ENCODE measurements at places on chromosomes 1 and 21.
A peak's percentile ranks its signal among the peaks of the same experiment; 100 is the strongest.

DNA sequence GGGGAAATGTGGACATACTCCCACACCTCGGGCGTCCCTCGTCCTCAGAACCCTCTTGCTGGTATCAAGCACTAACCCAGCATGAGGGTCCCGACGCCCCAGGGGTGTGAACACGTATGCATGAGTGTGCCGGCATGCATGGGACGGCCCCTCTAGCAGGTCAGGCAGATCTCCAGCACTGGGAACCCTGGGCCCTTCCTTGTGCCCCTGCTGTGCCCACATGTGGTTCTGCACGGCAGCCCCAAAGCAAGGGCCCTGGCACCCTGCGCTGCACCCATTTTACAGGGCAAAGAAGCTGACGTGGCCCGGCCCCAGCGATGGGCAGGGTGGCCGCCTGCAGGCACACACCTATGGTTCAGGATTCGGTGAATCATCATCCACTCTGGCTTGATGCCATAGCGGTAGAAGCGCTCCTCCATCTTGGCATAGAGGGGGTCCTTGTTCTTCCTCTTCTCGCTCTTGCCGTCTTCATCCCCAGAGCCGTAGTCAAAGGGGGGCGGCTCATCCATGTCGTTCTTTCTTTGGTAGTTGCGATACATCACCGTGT lies 34.2 kb downstream of the CHD5 start:
- DNase-seq = no peak

DNA sequence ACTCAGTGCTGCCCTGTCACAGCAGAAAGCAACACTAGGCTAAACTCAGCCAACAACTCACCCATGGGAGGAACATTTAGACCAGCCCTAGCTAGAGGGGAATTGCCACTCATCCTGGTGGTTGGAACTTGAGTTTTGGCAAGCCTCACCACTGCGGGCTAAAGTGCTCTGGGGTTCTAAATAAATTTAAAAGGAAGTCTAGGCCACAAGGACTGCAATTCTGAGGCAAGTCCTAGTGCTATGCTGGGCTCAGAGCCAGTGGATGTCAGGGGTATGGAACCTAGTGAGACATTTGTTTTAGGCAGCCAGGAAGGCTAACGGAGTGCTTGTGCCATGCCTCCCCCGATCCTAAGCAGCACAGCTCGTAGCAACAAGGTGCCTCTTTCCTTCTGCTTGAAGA lies 78.0 kb downstream of the RGS13 start:
- no peak for DNase-seq

DNA sequence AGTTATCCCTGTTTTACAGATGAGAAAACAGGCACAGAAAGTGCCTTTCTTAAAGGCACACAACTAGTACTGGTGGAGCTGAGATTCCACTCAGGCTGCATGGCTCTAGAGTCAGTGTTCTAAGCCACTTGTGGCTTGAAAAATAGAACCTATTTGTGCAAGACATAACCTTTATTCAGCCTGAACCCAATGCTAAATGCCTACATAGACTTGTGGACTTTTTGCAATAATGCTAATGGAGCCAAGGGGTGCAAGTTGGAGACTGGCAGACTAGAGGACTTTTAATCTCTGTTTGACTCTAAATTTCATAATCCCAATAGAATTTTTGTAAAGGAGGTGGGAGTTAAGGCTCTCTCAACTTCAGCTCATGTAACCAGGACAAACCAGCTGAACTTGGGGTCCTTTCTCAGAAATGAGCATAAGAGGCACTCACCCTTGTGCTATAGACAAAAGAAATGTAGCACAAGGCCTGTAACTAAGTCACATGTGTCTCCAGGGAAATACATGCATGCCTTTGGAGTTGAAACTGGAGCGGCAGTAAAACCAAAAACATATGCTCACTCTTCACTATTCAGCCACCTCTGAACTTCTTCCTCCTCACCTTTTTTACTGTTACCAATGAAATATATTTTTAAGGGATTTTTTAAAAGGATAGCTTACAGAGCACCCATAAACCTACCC lies 43.0 kb upstream of the AK4 start:
- no peak for DNase-seq

- no peak for DNase-seq
These were observed 36.4 kb downstream of the CHML start for GRCh38 chr1:241603731-241604245.

- DNase-seq = no peak
These were observed 75.4 kb downstream of the NRIP1 start for GRCh38 chr21:14989359-14989758.

DNA sequence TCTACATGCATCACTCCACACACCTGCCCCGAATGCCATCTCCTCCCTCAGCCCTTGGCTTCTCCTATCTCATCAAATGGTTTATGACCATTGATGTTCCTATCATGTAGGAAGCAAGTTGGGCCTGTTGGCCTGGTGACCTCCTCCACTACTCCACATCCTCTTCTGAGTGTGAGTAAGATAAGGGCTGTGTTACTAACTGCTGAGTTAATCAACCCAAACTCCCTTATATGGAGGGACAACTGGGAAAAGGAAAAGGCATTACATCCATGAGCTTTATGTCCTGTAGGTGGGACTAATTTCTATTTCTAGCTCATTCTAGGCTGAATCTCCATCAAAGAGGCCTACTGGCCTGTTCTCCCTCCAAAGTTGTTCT lies 57.6 kb downstream of the WLS start:
- peak; percentile 62 for DNase-seq

GRCh38 chr1:64663668-64664067 lies 81.2 kb upstream of the RAVER2 start:
- no peak for DNase-seq

DNA sequence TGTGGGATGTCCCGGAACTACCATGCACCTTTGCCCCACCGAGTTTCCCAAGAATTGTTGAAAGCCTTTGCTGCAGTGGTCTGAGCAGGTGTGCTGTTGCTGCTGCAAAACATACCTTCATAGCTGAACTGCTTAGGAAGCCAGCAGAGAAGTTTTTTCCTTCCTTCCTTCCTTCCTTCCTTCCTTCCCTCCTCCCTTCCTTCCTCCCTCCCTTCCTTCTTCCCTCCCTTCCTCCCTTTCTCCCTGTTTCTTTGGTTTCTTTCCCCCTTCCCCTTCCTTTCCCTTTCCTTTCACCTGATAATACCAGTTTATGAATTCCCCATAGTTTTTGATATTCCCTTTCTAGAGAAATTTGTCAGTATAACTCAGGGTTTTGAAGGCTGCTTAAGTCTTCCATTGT lies 10.8 kb upstream of the SH3D21 start:
- DNase-seq = no peak

DNA sequence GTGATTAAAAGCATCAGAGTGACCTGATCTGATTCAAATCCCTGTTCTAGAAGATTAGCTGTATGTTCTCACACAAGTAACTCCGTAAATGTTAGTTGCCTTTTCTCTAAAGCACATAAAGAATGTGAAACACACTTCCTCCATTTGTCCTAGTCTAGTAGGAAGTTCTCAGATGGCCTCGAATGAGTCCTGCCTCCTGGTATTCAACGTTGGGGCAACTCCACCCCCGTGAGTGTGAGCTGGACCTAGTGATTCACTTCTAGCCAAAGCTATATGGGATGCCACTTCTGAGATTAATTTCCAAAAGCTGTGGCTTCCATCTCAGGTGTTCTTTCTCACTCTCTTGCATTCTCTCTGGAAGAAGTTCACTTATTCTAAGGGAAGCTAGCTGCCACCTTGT lies 267.6 kb downstream of the GPATCH2 start:
- peak; percentile 5 for DNase-seq

DNA sequence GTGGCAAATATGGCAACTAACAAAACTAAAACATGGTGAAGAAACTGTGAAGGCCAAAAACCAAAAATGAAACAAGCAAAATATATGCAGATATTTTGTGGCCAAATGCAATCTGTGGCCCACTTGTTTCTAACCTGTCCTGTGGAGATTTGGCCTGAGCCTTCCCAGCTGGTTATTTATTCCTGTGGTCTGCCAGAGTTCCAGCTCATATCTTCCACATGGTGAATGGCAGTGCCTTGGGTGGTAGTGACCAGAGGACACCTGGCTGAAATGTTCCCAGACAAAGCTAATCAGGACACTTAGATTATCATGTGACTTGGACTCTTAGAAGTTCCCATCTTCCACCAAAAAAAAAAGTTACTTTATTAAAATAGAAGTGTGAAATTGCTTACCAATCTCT lies 39.7 kb downstream of the RNASEL start:
- no peak for DNase-seq

- no peak for DNase-seq
These were observed 59.6 kb downstream of the RGS21 start for GRCh38 chr1:192376374-192376773.

DNA sequence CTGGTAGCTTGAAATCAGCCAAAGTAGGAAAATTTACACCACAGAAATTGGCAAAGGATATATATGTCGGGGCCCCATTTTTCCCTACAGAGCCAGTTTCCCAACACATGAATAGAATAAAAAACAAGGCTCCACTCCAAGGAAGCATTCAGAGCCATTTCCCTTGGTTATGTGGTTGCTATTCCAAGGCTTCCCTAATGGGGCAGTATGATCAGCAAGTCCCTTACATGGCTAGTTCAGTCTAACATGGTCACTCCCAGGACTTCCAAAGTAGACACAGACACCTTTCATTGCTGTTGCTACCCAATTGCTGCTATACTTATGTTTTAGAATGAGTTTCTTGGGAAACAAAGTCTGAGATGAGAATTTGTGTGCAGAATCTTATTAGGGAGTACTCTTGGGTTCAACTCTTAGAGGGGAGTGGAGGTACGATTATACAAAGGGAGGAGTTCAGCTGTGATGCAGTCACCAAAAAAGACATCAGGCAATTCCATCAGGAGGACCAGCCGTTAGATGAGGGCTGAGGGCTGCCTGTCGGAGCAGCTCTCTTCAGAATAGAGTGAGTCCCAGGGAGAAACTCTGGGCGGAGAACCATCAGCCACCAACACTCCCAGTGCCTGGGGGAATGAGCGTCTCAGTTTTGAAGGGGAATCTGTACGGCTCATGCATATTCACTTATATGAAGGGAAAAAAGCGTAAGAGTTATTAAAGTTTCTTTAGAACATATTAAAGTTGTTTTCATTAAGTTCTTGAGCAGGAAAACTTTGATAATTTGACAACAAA lies 92.9 kb downstream of the C21orf91 start:
- DNase-seq = no peak

DNA sequence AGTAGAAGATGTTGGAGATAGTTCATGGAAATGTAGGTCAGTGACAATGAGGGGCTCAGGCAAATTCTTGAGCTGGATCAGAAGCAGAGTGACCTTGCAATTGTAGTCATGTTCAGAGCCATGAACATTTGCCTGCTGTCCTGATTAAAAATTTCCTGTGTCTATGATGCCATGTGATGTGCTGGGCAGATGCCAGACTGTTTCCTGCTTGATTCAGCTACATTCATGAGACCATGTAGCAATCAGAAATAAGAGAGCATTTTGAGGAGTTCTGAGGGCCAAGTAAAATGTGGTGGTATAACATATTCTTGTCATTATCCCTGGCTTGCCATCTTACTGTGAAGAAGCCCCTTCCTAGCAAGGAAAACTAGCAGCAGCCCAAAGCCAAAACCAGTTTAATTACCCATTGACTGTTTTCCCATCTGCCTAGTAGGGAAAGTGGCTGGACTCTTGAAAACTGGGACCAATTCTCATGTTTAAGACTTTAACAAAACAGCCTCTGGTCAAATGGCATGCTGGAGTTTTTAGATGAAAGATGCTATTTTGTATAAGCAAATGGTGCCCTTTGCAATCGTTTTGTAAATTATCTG lies 118.3 kb downstream of the NOS1AP start:
- no peak for DNase-seq

DNA sequence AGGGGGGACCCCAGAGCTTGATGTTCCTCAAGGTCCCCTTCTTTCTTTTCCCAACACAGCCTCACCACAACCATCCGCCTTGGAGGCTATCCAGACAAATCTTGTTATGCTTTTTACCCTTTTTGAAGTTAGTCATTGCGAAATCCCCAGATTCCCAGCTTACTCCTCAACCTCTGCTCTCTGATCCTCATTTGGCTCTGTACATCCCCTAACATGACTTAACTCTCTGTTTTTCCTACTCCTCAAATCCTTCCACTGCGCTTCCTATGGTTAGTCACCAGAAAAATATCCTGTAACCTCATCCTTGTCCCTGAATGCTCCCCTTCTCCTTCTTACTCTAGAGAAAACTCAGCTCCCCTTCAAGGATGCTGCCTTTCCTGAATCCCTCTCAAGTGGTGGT lies 189.1 kb upstream of the POU3F1 start:
- DNase-seq = peak; percentile 50

DNA sequence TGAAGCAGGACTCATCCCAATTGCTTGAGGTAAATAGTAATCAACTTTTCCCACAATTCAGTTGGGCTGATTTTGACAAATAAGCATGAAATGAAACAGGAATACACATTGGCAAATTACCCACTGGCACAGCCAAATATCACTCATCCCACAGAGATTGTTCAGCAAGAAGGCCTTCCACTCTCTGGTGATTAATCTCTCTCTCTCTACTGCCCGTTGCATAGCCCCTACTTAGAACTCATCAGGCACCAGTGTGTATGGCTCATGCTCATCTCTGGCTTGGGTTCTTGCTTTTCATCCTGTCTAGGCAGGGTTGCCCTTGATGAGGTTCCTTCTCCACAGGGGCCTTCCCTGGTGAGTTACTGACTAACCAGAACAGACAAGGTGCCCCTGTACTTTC lies 1.1 kb downstream of the BSDC1 start:
- DNase-seq = no peak

GRCh38 chr1:41357451-41358101 lies 3.7 kb upstream of the FOXO6 start:
- no peak for DNase-seq

GRCh38 chr1:186231861-186232436 lies 143.1 kb downstream of the TPR start:
- DNase-seq = no peak

DNA sequence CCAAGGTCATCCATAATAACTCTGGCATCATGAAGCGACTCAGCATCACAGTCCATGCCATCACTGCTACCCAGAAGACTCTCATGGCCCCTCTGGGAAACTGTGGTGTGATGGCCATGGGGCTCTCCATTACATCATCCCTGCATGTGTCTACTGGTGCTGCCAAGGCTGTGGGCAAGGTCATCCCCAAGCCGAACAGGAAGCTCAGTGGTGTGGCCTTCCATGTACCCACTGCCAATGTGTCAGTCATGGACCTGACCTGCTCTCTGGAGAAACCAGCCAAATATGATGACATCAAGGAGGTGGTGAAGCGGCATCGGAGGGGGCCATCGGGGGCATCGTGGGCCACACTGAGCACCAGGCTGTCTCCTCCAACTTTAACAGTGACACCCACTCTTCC lies 65.1 kb upstream of the ARHGAP29 start:
- no peak for DNase-seq

- DNase-seq = no peak
These were observed at the start of gene KRTAP13-2 for GRCh38 chr21:30372139-30372770. KRTAP13-2 (minus strand) TSS chr21:30372271; CDS start chr21:30372213, 58 bp downstream.

DNA sequence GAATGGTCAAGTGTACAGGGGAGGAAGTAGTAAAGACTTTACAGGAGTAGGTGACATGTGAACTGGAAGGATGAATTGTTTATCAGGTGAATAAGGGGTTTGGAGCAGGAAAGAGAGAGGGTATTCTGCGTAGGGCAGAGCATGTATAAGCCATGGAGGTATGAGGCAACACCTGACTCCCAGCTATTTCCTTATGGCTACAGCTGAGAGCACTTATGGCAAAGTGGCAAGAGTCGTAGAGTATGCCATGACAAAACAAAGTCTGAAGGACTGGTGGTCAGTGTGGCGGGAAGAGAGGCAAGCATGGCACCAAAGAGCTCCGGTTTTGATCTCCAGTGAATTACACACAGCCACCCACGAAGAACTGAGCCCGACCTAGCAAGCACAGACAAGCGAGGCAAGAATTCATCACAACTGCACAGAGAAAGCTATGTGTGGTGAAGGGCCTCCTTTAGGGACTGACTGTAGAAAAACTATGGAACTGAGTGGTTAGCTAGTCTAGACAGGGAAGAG lies 9.0 kb upstream of the ELOVL1 start:
- DNase-seq = no peak

Measured in HS-27A (cell line).